ENCODE measurements at places on chromosomes 12 and 14.

DNA sequence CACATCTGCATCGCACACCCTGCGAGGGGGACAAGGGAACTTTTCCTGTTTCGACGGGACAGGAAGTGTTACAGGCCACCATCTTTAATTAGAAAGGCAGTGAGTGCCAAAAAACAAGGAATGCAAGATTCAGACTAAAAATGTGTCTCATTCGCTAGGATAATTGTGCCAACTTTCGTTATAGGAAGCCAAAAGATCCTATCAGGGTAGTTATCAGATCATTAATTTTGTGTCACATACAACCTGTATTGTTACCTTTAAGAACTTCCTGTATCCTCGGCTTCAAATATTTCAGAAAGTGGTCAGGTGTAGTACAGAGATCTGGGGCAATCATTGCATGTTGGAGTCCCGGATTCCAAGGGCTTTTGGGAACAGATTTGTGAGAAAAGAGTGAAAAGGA is 19.2 kb upstream of the MGP start:
- no peak for DNase-seq

DNA sequence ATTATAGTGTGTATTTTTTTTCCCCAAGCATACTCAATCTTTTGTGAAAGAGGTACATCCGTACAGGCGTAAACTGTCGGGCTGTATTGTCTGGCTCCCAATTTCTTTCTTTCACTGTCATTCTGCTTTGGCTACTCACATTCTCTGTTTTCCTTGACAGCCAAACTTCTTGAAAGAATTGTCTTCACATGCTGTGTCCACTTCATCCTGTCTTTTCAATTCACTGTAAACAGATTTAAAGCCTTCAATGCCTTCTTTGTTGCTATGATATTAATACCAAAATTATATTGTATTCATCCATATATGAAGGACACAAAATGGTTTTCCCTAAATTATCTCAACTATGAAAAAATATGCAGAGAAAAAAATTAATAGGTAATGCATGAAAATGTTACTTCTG is 6.0 kb upstream of the ATP23 start:
- DNase-seq, result no peak

- DNase-seq, result no peak
Measured at GRCh38 chr14:71583705-71584104, 348.5 kb upstream of the RGS6 start.

DNA sequence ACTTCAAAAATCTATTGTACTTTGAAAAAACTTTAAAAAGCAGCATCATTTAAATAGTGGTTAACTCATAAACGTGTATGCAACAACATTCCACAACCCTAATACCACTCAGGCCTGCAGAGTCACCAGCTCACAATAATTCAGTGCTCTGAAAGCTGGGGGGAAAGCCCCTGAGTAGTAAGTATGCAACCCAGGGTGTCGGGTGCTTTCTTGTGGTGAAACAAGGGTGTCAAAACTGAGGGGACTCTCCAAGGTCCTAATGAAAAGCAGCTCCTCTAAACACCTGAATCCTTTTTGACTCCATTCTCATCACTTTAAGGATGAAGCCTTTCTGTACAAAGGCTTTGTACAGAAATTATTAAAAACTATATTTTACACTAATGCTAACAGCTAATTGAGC is 33.7 kb downstream of the FGFR1OP2 start:
- no peak for DNase-seq

DNA sequence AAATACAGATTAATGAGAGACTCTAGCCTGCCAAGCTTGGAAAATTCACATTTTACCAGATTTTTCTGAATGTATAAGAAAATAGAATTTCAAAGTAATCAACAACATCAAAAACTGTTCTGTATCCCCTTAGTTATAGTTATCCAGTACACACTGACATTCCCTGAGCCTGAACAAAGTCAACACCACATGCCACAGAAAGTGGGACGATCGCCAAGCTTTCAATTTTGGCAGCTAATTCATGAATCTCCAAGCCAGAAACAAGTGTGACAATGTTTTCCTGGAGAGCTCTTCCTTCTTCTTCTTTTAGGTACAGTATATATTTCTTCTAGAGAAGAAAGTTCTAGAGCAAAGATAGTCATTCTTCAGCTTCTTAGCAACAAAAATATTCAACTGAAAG is 290.2 kb downstream of the PRKD1 start:
- DNase-seq, result no peak

- DNase-seq, result peak; percentile 54
Measured at GRCh38 chr14:51828017-51828797, 32.2 kb upstream of the GNG2 start.

GRCh38 chr12:3259973-3260372 is 182.8 kb downstream of the TSPAN9 start:
- no peak for DNase-seq

- DNase-seq, result peak; percentile 22
Measured at GRCh38 chr14:52792097-52792415, 649 bp upstream of the GNPNAT1 start.

- no peak for DNase-seq
Measured at GRCh38 chr12:75891072-75891471, 140.5 kb downstream of the PHLDA1 start.

DNA sequence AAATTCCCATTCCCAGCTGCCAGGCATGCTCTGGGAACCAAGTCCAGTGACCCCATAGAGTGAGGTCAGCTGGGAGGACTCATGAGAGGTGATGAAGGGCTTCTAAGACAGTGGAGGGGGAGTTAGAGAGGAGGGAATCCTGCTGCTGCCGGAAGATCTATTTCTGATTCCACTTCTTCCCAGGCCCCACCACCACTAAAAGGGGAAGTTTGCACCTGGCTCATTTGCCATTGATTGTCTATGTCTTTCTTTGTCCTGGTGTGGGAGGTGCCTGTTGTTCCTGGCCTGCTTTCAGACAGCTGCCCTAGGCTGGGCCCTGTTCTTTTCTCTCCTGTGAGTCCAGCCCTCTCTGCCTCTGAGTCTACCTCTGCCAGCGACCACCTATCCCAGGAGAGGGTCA is 3.0 kb upstream of the KRT6A start:
- no peak for DNase-seq

DNA sequence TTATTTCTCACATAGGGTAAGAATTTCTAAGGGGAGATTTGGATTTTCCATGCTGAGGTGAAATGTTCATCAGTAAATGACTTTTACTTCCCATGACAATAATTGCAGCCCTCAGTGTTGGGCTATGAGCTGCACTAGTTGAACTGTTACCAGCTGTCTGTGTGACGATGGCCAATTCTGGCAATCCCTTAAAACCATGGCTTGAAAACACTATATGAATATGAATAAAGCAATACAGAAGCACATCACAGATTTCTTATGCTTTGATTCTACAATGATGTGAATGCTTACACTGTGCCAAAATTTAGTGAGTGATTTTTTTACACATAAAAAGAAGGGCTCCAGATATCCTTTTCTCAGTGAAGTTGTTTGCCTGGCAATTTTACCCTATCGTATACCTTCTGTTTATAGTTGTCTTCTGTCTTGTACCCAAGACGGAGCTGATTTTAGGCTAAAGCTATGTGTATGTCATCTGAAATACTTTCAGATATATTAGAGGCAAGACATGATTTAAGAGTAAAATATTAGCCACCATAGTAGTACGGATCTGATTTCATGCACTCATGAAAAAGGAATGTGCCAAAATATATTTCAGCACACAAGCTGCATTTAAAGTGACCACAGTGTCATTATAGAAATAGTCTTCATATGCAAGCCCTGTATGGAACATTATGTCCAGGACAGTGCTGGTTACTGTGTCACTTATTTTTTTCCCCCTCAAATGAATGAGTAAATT is 52.0 kb downstream of the SLC38A4 start:
- no peak for DNase-seq

DNA sequence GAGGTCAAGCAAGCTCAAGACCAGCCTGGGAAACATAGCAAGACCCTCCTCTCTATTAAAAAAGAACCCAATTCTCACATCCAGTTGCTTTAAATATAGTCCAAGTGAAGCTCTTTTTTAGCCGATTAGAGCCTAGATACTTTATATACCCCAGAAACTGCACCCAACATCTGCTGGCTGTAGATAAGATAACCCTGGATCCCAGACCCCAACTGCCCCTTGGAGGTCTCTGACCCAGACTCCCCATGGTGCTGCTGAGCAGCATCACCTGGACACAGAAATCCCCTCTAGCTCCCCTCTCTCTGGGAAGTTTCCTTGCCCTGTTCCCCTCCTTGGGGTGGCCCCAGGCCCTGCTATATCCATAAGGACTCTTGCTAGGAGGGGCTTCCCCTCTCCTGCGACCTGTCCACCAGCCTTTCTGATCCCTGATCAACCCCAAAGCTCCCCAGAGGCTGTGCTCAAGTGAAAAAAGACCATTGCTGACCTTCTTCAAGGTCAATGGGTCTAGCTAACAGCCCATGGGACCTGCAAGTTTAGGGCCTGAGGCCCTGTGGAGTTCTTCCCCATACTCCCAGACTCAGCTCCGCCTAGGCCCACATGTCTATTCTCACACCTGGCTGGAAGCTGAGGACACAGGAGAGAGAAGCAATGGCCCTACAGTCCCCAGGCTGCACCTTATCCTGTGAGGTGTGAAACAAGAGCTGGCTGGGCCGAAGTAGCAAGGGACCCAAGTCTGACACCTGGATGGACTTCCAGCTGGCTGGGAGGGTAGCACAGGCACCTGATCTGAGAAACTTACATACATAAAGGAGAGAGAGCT is 56.2 kb downstream of the ARL6IP4 start:
- DNase-seq, result no peak

- DNase-seq, result no peak
Measured at GRCh38 chr12:123854918-123855317, 92.8 kb downstream of the DNAH10 start.

DNA sequence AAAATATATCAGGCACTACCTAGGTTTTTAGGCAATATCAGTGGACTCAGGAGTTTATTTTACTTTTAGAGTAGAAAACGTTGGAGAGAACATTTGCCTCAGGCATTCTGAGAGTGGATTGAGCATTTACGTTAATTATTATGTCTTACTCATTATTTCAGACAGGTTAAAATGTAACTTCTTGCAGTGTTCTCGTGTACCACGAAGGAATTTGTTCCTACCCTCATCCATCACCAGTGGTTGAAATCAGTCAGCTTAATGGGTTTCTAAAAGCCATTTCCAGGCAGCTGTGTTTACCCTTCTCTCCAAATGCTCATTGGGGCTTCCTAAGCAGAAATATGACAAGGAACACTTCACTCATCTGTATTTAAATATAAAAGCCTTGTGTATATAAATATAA is 9.1 kb upstream of the LDHB start:
- DNase-seq, result no peak
